ENCODE measurements at places on chromosomes 11 and 22.
A peak's percentile ranks its signal among the peaks of the same experiment; 100 is the strongest.

GRCh38 chr11:19683141-19683805 is 29.4 kb upstream of the NAV2 start:
- DNase-seq: no peak

DNA sequence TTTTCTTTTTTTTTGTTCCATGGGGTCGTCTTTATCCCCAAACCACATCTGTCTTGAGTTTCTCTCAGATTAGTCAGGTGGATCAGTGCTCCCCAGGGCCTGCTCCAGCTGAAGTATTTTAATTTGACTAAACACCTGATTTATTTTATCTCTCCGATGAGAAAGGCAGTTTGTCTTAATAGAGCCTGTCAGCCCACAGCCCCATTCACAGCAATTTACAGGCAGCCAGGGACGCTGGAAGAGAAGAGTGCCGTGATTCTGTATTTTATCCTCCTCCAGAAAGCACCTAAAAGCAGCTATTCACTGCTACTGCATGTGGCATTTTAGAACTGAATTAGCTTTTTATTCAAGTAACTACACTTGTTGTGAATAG is 164.5 kb downstream of the SOX6 start:
- DNase-seq: no peak

GRCh38 chr22:45895436-45896152 is 81.4 kb downstream of the WNT7B start:
- DNase-seq: no peak

DNA sequence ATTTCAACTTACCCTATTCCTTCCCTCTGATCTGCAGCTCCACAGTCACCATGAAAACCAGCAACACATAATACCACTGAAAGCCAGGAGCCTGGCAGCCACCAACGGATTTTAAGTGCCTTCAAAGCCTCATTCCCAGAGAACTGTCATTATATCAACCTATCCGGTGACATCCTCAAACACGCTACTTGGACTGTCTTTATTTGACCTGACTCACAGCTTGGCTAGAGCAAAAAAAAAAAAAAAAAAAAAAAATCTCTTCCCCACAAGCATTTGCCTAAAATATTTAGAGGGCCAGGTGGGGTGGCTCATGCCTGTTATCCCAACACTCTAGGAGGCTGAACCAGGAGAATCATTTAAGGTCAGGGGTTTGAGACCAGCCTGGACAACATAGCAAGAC is 32.4 kb upstream of the ARHGAP32 start:
- no peak for DNase-seq

DNA sequence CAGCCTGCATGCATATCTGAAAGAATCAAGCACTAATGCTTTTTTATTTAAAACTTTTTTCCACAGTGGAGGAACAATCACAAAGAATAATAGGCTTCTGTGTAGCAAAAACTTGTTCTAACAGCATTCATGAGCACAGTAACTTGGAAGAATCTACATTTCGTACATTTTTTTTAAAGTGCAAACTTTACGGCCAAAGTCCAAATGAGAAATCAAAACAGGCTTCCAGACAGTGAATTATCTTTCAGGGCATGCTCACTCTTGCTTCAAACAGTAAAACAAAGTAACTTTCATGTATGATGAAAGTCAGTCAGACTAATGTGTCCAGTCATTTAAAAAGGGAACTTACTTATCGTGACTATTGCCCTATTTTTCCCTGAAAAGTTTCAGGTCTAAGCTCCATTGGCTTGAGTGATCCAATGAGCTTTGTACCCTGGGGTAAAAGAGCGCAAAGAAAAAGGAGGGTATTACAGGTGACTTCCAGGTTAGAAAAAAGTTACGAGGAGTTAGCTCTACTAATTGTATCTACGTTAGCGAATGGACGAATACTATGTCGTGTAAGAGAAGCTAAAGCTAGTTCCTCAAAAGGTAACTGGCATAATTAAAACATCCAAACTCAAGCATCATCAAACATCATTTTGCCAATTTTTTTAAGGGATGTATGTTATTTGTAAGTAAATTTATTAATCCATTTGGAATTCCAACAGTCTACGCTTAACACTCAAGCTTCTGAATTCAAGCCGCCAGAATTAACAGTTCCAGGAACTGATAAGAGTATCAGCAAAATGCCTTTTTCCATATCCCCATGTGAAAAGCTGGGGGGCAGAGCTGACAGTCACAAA is 1.7 kb downstream of the PICALM start:
- DNase-seq: no peak

GRCh38 chr11:120647681-120648080 is 136.1 kb downstream of the GRIK4 start:
- no peak for DNase-seq

DNA sequence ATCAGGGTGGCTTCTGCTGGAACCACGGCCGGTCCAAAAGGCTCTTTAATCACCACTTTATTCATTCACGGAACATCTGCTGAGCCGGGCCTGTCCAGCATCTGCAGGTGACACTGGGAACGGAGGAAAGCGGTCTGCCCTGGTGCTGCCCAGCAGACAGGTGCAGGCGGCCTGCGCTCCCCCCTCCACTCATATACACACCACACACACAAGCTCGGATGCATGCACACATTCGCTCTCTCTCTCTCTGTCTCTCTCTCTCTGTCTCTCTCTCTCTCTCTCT is 736.9 kb downstream of the BRD1 start:
- DNase-seq: no peak

- no peak for DNase-seq
These were observed 14.0 kb downstream of the TRIM29 start for GRCh38 chr11:120123946-120124345.

DNA sequence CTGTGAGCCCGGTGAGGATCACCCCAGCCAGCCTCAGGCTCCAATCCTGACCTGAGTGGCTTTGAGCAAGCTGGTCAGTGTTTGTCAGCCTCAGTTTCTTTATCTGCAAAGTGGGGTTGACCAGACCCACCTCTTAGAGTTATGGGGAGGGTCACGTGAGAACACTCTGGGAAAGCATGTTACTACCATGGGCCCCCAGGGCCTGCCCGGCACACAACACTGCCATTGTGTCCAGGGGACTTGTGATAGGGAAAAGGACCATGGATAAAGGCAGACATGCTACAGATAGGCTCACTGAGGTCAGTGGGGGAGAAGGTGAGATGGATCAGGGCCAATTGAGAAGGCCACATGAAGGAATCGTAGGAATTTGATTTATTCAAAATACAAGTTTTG is 32.1 kb upstream of the SUSD2 start:
- DNase-seq: no peak

DNA sequence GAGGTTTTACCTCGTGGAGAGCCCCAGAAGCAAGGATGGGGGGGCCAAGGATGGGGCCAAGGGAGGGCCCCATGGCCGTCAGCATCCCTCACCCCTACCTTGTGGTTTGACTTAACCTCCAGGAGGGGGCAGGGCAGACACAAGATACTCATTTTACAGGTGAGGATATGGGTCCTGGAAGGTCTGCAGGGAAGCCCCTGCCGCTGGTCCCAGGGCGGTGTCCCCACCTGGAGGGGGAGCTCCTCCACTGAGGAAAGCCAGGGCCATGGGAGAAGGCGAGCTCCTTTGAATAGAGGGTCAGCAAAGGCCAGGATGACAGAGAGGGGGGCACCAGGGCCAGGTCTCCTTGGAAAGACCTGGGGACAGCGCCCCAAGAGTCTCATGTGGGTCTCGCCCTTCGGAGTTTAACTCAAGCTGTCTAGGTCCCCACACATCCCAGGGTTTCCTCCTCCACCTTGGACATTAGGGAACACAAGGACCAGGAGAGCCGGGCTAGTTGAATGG is 5.9 kb upstream of the ADORA2A start:
- no peak for DNase-seq

GRCh38 chr11:104690241-104690640 is 208.0 kb downstream of the CASP12 start:
- DNase-seq: no peak

- peak; percentile 35 for DNase-seq
These were observed 267.6 kb upstream of the B3GAT1 start for GRCh38 chr11:134679592-134679991.

GRCh38 chr22:19591568-19591967 is 67.4 kb upstream of the CLDN5 start:
- DNase-seq: no peak

- no peak for DNase-seq
These were observed 6.0 kb upstream of the SYT7 start for GRCh38 chr11:61586792-61587430.

GRCh38 chr11:127049486-127049885 is 48.9 kb upstream of the KIRREL3 start:
- DNase-seq: no peak

Data from activated CD8-positive, alpha-beta memory T cell treated with anti-CD3 and anti-CD28 coated beads, Interleukin-2, amount 10 ng/mL, durations not matched to agents 7 days and 5 days (primary cell).